Stimulated activated CD4-positive, alpha-beta T cell treated with anti-CD3 and anti-CD28 coated beads, Interleukin-4, amount 100 ng/mL, for 1 hour (primary cell): ENCODE measurements at places on chromosomes 3 and 15.

GRCh38 chr15:33907326-33907725, 61.0 kb upstream of the CHRM5 start:
- no peak for DNase-seq

- no peak for DNase-seq
Measured at GRCh38 chr15:95684126-95684525, 646.4 kb upstream of the NR2F2 start.

DNA sequence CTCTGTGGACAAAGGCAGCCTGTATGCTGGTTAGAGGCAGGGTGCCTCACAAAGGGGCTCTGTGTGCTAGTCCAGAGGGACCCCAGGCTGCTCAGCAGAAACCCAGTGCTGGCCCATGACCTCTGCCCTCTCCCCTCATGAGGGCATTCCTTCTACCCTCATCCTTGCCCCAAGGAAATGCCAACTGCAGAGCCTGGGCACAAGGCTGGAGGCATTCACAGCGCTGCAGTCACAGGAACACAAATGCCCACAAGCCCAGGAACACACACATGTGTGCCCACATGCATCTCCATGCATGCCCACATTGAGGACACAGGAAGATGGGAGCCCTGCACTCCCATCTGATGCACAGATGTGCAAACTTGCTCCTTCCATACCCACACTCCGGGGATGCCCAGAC, 3.8 kb downstream of the INKA1 start:
- DNase-seq, result no peak

GRCh38 chr3:183591881-183592521, 36.5 kb upstream of the KLHL6 start:
- no peak for DNase-seq

GRCh38 chr15:83794209-83794608, 140.3 kb downstream of the ADAMTSL3 start:
- DNase-seq, result no peak

DNA sequence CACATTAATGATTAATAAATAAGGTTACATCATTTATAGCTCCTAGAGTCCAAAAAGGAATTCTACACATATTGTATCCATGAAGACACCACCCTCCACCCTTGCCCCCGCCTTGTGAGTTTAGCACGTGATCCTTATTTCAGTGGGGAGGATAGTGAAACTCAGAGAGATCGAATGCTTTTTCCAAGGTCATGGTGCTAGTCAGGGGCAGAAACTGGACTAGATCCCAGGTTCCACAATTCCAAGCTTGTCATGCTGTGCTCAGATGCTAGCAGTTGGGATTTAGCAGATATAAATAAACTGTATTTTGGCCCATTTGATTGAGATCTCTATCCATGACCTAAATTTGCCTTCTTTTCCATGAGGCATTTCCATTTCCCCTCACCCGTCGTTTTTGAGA, 227.4 kb upstream of the THRB start:
- DNase-seq, result no peak
